Activated CD4-positive, alpha-beta memory T cell treated with anti-CD3 and anti-CD28 coated beads, Interleukin-2, amount 10 ng/mL, durations not matched to agents 7 days and 5 days (primary cell): ENCODE measurements at places on chromosomes 13 and 19. TPM values are rescaled to one million over a fixed set of nuclear protein-coding genes. Genes with fewer than 3 reads are reported as not detected.

- no peaks in the 10 kb centered on the region for H3K36me3 ChIP-seq
- no peaks in the 10 kb centered on the region for H3K4me1 ChIP-seq
- H3K27me3 ChIP-seq: peaks cover 5% of the 10 kb centered on the region
Measured at GRCh38 chr13:111518161-111518792, 197.8 kb downstream of the TEX29 start.

DNA sequence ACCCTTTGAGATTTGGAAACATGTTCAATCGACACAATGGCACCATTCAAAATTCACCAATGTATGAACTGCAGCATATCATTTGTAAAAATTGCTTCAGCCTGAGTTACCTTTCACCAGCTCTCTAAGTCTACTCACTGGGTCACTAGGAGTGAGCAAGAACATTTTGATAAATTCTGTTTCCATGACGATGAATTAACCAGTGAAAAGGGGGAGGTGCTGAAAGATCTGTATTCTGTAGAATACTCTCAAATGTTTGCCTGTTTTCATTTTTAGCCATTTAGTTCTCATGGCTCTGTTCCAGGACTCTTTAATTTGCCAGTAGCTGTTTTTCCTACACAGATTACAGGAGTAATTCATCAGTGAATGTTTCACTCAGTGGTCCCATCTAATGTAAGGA lies 883.4 kb downstream of the DIAPH3 start:
- H3K27me3 ChIP-seq: no peaks in the 10 kb centered on the region
- no peak overlapping the region for H3K27ac ChIP-seq
- no peaks in the 10 kb centered on the region for H3K36me3 ChIP-seq
- no peaks in the 10 kb centered on the region for H3K4me1 ChIP-seq
- no peak overlapping the region for H3K4me3 ChIP-seq
- no peak for DNase-seq

DNA sequence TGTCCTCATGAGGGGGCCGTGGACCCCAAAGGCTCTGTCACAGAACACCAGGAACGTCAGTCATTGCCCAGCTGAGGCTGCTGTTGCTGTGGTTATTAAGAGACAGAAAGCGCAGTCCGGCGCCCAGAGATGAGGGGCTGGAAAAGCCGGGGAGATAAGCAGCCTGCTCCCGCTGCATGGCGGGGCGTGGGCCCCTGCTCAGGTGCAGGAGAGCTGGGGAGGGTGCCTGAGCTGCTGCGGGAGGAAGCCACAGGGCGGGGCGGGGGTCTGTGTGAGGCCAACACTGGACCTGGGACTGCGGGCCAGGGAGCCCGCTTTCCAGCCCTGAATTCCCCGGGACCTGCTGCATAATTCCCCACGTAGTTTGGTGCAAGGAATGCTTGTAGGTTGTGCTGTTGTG lies 11.3 kb downstream of the SOX1 start:
- peaks cover 34% of the 10 kb centered on the region for H3K27me3 ChIP-seq
- H3K27ac ChIP-seq: no peak overlapping the region
- no peak for DNase-seq
- H3K4me3 ChIP-seq: no peak overlapping the region
- no peaks in the 10 kb centered on the region for H3K4me1 ChIP-seq
- peaks cover 2% of the 10 kb centered on the region for H3K36me3 ChIP-seq

DNA sequence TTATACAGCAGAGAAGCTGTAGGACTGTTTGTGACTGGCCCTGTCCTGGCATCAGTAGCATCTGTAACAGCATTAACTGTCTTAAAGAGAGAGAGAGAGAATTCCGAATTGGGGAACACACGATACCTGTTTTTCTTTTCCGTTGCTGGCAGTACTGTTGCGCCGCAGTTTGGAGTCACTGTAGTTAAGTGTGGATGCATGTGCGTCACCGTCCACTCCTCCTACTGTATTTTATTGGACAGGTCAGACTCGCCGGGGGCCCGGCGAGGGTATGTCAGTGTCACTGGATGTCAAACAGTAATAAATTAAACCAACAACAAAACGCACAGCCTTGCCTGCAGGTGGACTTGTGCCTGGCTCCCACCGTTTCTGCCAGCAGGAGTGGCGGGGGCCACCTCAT lies 27.3 kb upstream of the LDLR start:
- H3K27me3 ChIP-seq: no peaks in the 10 kb centered on the region
- no peaks in the 10 kb centered on the region for H3K4me1 ChIP-seq
- peaks cover 25% of the 10 kb centered on the region for H3K36me3 ChIP-seq
- H3K4me3 ChIP-seq: no peak overlapping the region
- DNase-seq: no peak
- H3K27ac ChIP-seq: no peak overlapping the region

DNA sequence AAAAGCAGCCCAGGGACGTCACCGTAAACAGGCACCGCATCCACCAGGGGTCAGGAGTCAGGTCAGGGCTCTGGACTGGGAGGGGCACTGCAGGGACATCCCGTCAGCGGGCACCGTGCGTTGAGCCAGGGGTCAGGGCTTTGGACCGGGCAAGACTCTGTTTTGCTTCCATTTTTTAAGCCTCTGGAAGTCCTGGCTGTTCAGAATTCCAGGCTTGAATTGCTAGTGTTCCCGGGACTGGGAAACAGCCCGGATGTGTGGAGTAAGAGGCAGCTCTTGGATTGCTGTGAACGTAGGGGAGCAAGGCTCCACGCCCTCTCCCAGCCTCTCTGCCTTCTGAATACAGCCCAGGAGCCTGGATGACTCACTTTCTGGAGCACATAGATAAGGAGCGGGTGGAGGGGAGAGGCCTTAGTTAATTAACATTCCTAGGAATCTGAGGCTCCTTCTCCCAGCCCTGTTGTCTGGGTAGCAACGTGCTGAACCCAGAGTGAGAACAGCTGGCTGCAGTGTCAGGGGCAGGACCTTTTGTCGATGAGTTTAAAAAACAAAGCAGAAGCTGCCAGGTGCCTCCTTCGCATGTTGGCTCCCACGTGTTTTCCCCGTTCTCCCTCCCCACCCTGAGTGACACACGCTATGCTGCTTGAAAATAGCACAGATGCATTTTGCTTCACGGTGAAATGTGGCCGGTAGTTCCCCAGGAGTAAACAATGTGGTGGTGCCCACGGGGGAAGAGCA lies 21.9 kb downstream of the ATP11A start:
- no peaks in the 10 kb centered on the region for H3K27me3 ChIP-seq
- no peak overlapping the region for H3K4me3 ChIP-seq
- H3K36me3 ChIP-seq: no peaks in the 10 kb centered on the region
- DNase-seq: no peak
- H3K27ac ChIP-seq: no peak overlapping the region

PDE4C gene
- total RNA-seq: 0.13 TPM

GFY gene
- total RNA-seq: not detected

DNA sequence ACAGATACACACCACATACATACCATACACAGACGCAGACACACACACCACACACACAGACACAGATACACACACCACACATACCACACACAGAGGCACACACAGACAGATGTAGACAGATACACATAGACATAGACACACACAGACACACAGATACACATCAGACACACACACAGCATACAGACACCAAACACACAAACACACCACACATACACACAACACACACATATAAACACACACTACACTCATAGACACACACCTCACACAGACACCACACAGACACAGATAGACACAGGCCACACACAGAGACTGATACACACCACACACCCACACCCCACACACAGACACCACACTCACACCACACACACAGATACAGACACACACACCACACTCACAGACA lies 24.9 kb upstream of the SLC7A10 start:
- no peaks in the 10 kb centered on the region for H3K27me3 ChIP-seq
- H3K4me3 ChIP-seq: no peak overlapping the region
- H3K4me1 ChIP-seq: no peaks in the 10 kb centered on the region
- no peak for DNase-seq
- no peaks in the 10 kb centered on the region for H3K36me3 ChIP-seq

DNA sequence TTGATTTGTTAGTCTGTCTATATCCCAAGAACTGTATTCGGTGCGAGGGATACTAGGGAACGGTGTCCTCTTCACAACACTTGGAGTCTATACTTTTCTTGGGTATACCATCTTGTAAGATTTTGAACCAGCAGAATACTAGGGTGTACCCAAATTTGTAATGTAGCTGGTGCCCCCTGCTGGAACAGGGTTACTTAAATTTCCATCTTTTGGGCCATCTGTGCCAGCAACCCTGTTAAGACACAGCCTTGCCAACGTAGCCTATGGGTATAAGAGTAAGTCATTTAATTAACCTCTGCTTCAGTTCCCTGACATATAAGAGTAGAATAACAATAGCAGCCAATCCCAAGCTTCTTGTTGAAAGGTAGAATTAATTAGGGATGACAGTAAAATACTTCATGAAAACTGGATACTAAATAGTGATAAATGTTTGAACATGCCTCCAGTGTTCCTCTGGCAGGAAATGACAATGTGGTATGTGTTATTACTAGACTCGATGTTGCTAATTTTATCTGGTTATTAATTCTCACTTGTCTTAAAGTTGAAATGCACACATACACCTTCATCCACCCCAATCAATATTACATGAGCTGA lies 607.6 kb downstream of the FGF9 start:
- H3K27me3 ChIP-seq: no peaks in the 10 kb centered on the region
- H3K36me3 ChIP-seq: no peaks in the 10 kb centered on the region
- no peak overlapping the region for H3K27ac ChIP-seq
- no peaks in the 10 kb centered on the region for H3K4me1 ChIP-seq

DNA sequence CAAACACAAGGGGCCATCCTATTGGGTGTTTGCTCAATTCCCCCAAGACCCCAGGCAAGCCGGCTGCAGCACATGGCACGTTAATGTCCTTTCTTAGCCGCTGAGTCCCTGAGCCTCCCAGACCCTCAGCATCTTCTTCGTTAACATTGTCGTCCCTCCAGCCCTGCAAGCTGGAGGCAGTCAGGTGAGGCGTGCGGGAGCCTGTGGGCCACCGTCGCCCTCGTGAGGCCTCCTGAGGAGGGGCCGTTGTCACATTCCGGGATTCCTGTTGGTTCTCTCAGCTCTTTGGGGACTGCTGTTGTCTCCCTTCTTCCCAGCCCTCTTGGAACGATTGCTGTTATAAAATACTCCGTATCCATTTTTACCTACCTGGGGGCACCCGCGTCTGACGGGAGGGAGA lies 140.6 kb downstream of the KDM4B start:
- DNase-seq: no peak
- H3K4me1 ChIP-seq: no peaks in the 10 kb centered on the region
- H3K4me3 ChIP-seq: no peak overlapping the region
- peaks cover 5% of the 10 kb centered on the region for H3K36me3 ChIP-seq
- H3K27ac ChIP-seq: no peak overlapping the region
- H3K27me3 ChIP-seq: no peaks in the 10 kb centered on the region

- no peak overlapping the region for H3K27ac ChIP-seq
- no peak overlapping the region for H3K4me3 ChIP-seq
- H3K4me1 ChIP-seq: no peaks in the 10 kb centered on the region
- DNase-seq: no peak
- H3K27me3 ChIP-seq: no peaks in the 10 kb centered on the region
- H3K36me3 ChIP-seq: no peaks in the 10 kb centered on the region
Measured at GRCh38 chr19:38032151-38032550, 125.1 kb downstream of the SIPA1L3 start.

- no peaks in the 10 kb centered on the region for H3K4me1 ChIP-seq
- H3K4me3 ChIP-seq: no peak overlapping the region
- H3K36me3 ChIP-seq: no peaks in the 10 kb centered on the region
- DNase-seq: no peak
- H3K27me3 ChIP-seq: no peaks in the 10 kb centered on the region
Measured at GRCh38 chr19:37941782-37942515, 34.9 kb downstream of the SIPA1L3 start.

DNA sequence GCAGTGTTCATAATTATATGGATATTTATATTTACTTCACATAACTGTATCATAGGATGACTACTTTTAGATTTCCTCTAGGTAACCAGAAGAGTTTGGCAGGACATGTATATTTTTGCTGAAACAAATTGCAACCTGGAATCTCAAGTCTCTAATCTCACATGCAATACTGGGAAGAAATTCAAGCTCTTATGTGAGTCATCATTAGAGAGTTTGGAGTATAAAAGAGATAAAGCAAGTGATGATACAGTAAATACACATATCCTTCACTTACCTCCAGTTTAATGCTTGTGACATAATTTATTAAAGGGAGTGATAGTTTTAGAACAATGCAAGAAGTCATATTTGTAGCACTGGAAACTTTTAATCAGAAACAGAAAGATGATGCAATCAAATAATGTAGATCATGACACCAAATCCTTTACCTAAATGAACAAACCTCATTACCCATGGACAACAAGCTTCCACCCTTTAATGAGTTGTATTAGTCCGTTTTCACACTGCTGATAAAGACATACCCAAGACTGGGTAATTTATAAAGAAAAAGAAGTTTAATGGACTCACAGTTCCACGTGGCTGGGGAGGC lies 15.8 kb upstream of the OR7A17 start:
- no peak for DNase-seq
- H3K27ac ChIP-seq: no peak overlapping the region
- no peaks in the 10 kb centered on the region for H3K4me1 ChIP-seq
- peaks cover 7% of the 10 kb centered on the region for H3K27me3 ChIP-seq

UBXN6 gene
- total RNA-seq: 50.1 TPM

- H3K27ac ChIP-seq: no peak overlapping the region
- peaks cover 41% of the 10 kb centered on the region for H3K36me3 ChIP-seq
- no peaks in the 10 kb centered on the region for H3K27me3 ChIP-seq
- peaks cover 19% of the 10 kb centered on the region for H3K4me1 ChIP-seq
- H3K4me3 ChIP-seq: no peak overlapping the region
Measured at GRCh38 chr19:46736531-46737297, 9.1 kb upstream of the FKRP start.

LHB gene
- 0.88 TPM for total RNA-seq

KLK14 gene
- 0.20 TPM for total RNA-seq

GRCh38 chr13:103812971-103813370 lies 746.8 kb upstream of the SLC10A2 start:
- no peaks in the 10 kb centered on the region for H3K4me1 ChIP-seq
- no peaks in the 10 kb centered on the region for H3K27me3 ChIP-seq
- DNase-seq: no peak
- H3K36me3 ChIP-seq: no peaks in the 10 kb centered on the region
- no peak overlapping the region for H3K27ac ChIP-seq

- H3K36me3 ChIP-seq: peaks cover 6% of the 10 kb centered on the region
- H3K4me1 ChIP-seq: no peaks in the 10 kb centered on the region
- no peak overlapping the region for H3K27ac ChIP-seq
- no peak for DNase-seq
Measured at GRCh38 chr13:73015805-73016204, 43.0 kb upstream of the KLF5 start.

DNA sequence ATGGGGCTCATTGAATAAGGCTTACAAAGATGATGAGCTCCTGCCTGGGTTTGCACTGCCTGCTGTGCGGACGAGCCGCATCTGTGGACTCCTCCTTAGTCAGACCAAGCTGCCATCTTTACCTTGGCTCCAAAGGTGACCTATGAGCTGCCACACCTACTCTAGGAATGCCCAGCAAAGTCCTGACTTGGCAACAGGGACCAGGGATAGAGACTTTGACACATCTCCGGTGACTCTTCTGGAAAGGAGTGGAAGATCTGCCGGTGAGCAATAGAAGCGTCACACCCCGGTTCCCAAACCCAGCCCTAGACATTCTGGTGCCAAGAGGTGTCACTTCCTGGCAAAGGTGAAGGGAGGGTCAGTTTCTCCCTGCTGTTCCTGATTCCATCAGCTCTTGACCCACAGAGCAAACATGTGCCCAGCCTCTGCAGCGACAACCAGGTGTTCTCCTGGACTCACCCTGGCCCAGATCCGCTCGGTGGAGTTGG lies 50.2 kb upstream of the GTF3A start:
- H3K36me3 ChIP-seq: no peaks in the 10 kb centered on the region
- no peak for DNase-seq
- H3K4me3 ChIP-seq: no peak overlapping the region
- H3K27me3 ChIP-seq: peaks cover 19% of the 10 kb centered on the region

- H3K36me3 ChIP-seq: peaks cover 13% of the 10 kb centered on the region
- H3K4me1 ChIP-seq: peaks cover 26% of the 10 kb centered on the region
- no peaks in the 10 kb centered on the region for H3K27me3 ChIP-seq
- peak overlapping the region; percentile 99 for H3K27ac ChIP-seq
Measured at GRCh38 chr19:610071-610800, 20.6 kb downstream of the HCN2 start.

FPR1 gene
- not detected for total RNA-seq

CCDC8 gene
- total RNA-seq: not detected
